Tibial nerve (tissue), 4 donors: ENCODE measurements at places on chromosomes 6 and 20. TPM values are rescaled to one million over a fixed set of nuclear protein-coding genes. Genes with fewer than 3 reads are reported as not detected.

The PNLDC1 gene
- total RNA-seq, result not detected

The LY6G6C gene
- not detected for total RNA-seq

- H3K4me3 ChIP-seq, result no peak overlapping the region
- H3K27ac ChIP-seq, result no peak overlapping the region
- H3K36me3 ChIP-seq, result no peaks in the 10 kb centered on the region
- no peaks in the 10 kb centered on the region for H3K4me1 ChIP-seq
- no peaks in the 10 kb centered on the region for H3K27me3 ChIP-seq
- no peak for DNase-seq
Observed at GRCh38 chr20:59325142-59325523, 24.7 kb downstream of the EDN3 start.

DNA sequence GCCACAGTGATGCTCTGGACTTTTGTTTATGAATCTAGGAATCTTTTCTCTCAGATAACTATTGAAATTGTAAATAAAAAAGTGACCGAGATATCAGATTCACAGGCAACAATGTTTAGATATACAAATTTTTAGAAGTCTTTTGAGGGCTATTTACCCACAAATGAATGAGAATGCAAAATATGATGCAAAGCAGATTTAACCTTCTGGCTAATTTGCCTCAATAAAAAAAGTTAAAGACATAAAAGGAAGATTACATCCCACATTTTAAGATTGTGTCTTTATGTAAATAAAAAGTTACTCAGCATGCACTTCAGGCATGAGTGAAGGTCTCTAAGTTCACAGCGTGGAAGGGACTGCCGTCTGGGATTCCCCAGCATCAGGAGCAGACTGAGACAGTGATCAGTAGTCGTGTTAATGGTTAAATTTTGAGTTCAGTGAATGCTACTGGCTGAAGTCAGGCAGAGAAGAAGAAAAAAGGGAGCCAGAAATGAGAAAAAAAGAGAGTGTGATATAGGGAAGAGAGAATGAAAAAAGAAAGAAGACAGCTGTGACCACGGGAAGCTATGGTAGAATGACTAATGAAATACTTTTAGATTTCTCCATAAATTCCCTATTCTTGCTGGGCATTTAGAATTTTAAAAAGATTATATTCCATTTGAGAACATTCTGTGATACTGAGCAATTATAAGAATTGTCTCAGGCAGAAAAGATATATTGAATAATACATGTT is 93.6 kb downstream of the MYB start:
- no peak overlapping the region for H3K27ac ChIP-seq
- H3K4me3 ChIP-seq, result no peak overlapping the region
- no peaks in the 10 kb centered on the region for H3K4me1 ChIP-seq
- no peak for DNase-seq
- no peaks in the 10 kb centered on the region for H3K27me3 ChIP-seq
- H3K36me3 ChIP-seq, result no peaks in the 10 kb centered on the region

DNA sequence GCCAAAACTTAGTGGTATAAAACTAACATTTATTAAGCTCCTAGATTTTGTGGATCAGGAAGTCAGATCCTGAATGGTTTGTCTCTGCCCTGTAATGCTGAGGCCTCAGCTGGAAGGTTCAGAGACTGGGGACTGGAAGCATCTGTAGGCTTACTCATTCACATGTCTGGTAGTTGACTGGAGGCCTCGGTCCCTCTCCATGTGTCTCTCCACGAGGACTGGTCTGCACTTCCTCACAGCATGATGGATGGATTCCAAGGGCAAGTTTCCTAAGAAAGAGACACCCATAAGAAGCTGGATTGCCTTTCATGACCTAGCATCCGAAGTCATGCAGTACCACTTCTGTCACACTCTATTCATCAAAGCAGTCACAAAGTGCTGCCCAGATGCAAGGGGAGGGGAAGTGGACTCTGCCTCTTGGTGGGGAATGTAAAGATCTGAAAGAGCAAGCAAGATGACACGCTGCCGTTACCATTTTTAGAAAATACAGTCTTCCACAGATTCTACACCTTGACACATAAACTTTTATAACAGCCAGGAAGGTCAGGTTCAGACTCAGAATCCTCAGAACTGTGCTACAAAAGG is 17.2 kb upstream of the MDGA1 start:
- H3K27ac ChIP-seq, result no peak overlapping the region
- H3K4me1 ChIP-seq, result no peaks in the 10 kb centered on the region
- DNase-seq, result no peak
- H3K27me3 ChIP-seq, result no peaks in the 10 kb centered on the region
- no peaks in the 10 kb centered on the region for H3K36me3 ChIP-seq

The XKR7 gene
- not detected for total RNA-seq

DNA sequence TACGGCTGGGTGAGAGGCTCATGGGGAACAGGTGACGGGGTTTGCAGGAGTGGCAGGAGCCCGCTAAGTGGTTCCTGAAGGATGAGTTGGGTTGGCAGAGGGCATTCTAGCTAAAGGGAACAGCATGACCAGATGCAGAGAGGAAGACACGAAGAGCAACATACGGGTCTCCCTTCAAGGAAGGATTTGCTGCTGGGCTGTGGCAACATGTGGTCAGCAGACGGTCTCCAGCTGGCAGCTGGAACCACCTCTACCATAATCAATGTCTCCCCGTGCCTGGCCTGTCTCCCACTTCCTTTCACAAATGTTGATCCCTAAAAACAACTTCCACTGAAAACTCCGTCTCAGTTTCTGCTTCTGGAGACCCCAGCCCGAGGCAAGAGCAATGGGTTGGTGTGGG is 80.6 kb upstream of the SULF2 start:
- DNase-seq, result no peak
- H3K36me3 ChIP-seq, result no peaks in the 10 kb centered on the region
- H3K27me3 ChIP-seq, result peaks cover 8% of the 10 kb centered on the region
- H3K4me3 ChIP-seq, result no peak overlapping the region
- no peak overlapping the region for H3K27ac ChIP-seq

- DNase-seq, result no peak
- no peaks in the 10 kb centered on the region for H3K4me1 ChIP-seq
- no peaks in the 10 kb centered on the region for H3K36me3 ChIP-seq
- H3K27ac ChIP-seq, result no peak overlapping the region
- H3K4me3 ChIP-seq, result no peak overlapping the region
- no peaks in the 10 kb centered on the region for H3K27me3 ChIP-seq
Observed at GRCh38 chr20:22004946-22005345, 299.5 kb downstream of the PAX1 start.

The TRIM40 gene
- not detected for total RNA-seq

DNA sequence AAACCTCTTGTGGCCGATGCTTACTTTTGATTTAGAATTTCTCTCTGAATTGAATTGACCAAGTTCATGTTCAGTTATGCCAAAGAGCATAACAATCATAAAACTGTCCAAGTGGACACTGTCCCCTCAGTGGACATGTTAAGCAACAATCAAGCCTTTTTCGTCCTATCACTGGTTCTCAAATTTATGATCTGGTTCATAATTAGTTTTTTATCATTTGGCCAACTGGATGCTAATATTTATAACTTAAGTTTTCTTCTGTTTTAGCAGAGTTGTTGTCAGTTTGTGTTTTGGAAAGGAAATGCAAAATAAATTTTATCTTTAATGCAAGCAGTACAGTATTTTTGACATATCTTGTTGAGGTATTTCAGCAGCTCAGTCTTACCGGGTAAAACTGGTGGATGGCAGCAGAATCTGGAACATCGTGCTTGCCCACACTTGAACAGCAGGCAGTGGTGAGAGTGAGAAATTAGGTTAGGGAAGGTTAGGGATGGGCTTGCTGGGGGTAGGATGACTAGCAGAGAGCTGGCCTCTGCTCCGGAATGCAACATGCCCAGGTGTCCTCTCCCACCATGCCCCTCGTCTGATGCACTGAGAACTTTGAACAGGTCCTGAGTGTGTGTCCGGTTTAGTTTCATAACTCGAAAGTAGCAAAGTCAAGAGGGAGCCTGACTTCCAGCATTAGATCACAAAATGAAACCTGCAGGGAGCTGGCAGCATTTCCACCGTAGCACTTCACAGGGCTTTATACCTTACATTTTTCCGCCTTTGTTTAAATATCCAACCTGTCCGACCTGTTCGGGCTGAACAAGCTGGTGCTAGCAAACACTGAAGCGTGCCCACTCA is 93.1 kb downstream of the RREB1 start:
- DNase-seq, result no peak
- no peak overlapping the region for H3K4me3 ChIP-seq
- H3K4me1 ChIP-seq, result no peaks in the 10 kb centered on the region
- H3K36me3 ChIP-seq, result peaks cover 38% of the 10 kb centered on the region
- H3K27me3 ChIP-seq, result no peaks in the 10 kb centered on the region

- no peaks in the 10 kb centered on the region for H3K36me3 ChIP-seq
- H3K4me1 ChIP-seq, result no peaks in the 10 kb centered on the region
- no peak overlapping the region for H3K4me3 ChIP-seq
- no peak overlapping the region for H3K27ac ChIP-seq
- no peaks in the 10 kb centered on the region for H3K27me3 ChIP-seq
- DNase-seq, result no peak
Observed at GRCh38 chr20:7856756-7857155, 83.5 kb downstream of the HAO1 start.

DNA sequence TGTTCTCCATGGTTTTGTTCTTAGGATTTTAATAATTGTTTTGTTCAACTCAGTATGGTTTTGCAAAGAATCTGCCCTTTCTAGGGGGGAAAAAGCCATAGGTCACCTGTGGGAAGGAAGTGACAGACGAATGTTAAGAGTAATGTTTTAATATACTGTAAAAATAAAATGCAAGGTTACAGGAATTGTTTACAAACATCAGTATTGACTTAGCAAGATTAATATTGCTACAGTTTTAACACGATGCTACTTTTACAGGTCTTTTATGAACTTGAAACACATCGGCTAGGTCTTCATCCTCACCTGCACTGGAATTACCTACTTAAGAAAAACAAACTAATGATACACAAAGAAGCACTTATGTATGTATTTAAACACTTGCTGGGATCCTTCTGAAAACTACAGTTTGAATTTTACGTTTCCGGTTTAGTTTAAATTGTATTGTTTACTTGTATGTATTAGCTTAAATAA is 1.7 kb upstream of the NKX2-4 start:
- peaks cover 4% of the 10 kb centered on the region for H3K4me1 ChIP-seq
- H3K4me3 ChIP-seq, result no peak overlapping the region
- peaks cover 4% of the 10 kb centered on the region for H3K27me3 ChIP-seq
- DNase-seq, result no peak
- no peaks in the 10 kb centered on the region for H3K36me3 ChIP-seq
- no peak overlapping the region for H3K27ac ChIP-seq

The MAP3K5 gene
- total RNA-seq, result 26.9 TPM

DNA sequence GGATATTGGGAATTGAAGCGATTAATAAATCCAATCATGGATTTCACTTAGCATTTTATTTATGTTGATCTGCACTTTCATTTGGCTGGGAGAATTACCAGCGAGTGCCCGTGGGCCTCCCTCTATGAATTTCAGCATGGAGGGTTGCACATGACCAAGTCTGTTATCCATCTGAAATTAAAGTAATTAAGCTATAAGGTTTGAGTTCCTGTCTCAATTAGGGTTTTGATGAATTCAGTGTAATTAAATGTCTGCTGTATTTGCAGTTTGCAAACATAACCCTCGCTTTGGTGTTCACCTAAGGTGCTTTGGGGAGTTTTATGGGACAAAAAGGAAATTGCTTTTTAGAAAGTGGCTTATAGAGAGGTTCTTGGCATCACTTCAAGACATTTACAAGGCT is 169.8 kb upstream of the RIN2 start:
- no peak for DNase-seq
- no peak overlapping the region for H3K4me3 ChIP-seq
- no peak overlapping the region for H3K27ac ChIP-seq
- peaks cover 6% of the 10 kb centered on the region for H3K4me1 ChIP-seq
- no peaks in the 10 kb centered on the region for H3K27me3 ChIP-seq

DNA sequence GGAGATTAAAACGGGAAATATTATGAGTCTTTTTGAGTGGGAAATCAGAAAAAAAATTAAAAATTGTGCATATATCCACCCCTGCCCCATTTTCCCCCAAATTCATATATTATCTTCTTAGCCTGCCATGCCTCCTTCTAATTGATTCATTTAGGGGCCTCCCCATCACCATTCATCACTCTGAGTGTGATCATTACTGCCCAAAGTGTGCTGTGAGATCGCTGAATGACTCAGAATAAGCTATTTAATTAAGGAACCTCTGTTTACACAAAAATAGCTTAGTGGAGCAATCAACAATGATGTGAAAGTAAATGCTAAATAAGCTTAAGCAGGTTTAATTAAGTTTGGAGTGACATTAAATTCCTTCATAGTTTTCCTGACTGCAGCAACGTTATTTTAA is 645.5 kb downstream of the GRIK2 start:
- DNase-seq, result no peak
- no peak overlapping the region for H3K27ac ChIP-seq

The FAM217A gene
- total RNA-seq, result not detected

The SLC35D3 gene
- total RNA-seq, result not detected

The UBD gene
- not detected for total RNA-seq

- H3K4me3 ChIP-seq, result no peak overlapping the region
- H3K36me3 ChIP-seq, result no peaks in the 10 kb centered on the region
- H3K27me3 ChIP-seq, result no peaks in the 10 kb centered on the region
- no peak for DNase-seq
Observed at GRCh38 chr6:39812496-39812852, 20.3 kb downstream of the DAAM2 start.

The MRAP2 gene
- total RNA-seq, result 2.2 TPM

The MLN gene
- total RNA-seq, result not detected

DNA sequence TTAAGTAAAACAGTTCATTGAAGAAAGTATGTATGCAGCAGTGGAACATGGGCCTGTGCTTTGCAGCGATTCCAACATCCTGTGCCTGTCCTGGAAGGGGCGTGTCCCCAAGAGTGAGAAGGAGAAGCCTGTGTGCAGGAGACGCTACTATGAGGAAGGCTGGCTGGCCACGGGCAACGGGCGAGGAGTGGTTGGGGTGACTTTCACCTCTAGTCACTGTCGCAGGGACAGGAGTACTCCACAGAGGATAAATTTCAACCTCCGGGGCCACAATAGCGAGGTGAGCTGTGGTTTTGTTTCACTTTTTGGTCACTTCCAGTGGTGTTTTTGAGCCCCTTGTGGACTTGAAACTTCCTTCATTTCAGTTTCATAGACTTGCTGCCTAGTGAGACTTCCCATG is 1.7 kb downstream of the TULP4 start:
- no peak overlapping the region for H3K27ac ChIP-seq
- H3K27me3 ChIP-seq, result no peaks in the 10 kb centered on the region
- no peaks in the 10 kb centered on the region for H3K4me1 ChIP-seq
- no peak overlapping the region for H3K4me3 ChIP-seq

DNA sequence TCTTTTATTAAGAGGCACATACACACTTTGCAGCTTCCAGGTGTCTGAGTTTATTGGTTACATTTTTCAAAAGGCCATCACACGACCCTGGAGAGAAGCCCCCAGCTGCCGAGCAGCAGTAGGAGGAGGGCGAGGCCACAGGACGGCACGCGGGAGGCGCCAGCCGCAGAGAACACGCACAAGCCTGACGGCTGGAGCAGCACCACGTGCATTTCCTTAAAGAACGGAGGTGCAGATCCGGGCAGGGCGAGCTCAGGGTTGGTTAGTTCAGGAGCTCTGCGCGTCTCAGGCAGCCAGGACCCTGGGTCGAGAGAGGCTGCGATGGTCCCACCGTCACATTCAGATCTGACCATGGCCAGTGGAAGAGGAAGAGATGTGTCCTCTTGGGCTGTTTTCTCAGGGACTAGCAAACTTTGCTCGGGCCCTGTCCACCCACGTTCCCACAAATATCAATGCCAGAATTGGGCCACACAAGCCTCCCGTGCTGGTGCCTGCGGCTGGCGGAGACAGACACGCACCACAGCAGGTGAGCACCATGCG is 121.4 kb upstream of the AFDN start:
- no peak overlapping the region for H3K27ac ChIP-seq
- H3K4me1 ChIP-seq, result no peaks in the 10 kb centered on the region
- no peaks in the 10 kb centered on the region for H3K36me3 ChIP-seq
- DNase-seq, result no peak
- H3K4me3 ChIP-seq, result no peak overlapping the region
